Jurkat, Clone E6-1 (cell line): ENCODE measurements at places on chromosomes 11 and 22.
A peak's percentile ranks its signal among the peaks of the same experiment; 100 is the strongest.

DNA sequence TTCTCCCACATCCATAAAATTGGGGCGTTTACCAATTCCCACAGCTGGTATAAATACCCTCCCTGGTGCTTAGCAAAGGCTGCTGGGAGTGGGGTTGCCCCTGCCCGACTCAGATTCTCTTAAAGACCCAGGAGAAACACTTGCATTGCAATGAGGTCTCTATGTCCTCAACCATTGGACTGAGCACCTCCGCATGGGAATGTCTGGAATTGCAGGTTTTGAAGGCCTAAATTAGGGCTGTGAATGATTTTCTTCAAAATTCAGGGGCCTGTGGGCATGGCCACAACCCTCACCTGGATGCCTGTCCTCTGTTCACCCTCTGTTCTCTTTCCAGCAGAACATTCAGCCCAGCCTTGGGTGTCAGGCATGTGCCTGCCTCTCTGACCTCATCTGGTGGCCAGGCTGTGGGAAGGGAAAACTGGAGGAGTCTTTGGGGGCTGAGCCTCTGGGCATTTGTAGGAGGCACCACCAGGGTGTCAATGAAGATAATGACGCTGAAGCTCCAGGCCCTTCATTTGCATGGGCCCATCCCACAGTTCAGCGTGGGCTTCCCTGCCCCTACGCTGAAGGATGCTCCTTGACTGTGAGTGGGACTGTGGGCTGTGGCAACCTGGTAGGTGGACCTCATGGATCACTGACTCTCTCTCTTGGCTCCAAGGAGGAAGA, 52.7 kb upstream of the MYEOV start:
- DNase-seq = no peak

- peak; percentile 16 for DNase-seq
These were observed 157.7 kb downstream of the C11orf91 start for GRCh38 chr11:33542921-33543320.

DNA sequence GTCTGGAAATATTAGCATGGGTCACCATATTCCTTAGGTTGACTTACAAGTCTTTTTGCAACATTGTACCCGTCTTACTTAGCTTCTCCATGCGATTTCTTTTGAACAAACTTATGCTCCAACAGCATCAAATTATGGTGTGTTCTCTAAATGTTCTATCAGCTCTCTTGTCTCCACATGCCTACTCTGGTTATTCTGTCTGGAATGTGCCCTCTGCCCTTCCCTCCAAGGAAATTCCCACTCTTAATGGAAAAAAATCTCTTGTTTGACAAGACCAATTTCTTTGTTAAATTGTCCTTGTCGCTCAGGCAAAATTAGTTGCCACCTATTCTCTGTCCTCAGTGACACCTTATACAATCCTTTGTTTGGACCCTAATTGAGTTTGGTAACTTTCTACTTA, 522.8 kb upstream of the LUZP2 start:
- DNase-seq = no peak

DNA sequence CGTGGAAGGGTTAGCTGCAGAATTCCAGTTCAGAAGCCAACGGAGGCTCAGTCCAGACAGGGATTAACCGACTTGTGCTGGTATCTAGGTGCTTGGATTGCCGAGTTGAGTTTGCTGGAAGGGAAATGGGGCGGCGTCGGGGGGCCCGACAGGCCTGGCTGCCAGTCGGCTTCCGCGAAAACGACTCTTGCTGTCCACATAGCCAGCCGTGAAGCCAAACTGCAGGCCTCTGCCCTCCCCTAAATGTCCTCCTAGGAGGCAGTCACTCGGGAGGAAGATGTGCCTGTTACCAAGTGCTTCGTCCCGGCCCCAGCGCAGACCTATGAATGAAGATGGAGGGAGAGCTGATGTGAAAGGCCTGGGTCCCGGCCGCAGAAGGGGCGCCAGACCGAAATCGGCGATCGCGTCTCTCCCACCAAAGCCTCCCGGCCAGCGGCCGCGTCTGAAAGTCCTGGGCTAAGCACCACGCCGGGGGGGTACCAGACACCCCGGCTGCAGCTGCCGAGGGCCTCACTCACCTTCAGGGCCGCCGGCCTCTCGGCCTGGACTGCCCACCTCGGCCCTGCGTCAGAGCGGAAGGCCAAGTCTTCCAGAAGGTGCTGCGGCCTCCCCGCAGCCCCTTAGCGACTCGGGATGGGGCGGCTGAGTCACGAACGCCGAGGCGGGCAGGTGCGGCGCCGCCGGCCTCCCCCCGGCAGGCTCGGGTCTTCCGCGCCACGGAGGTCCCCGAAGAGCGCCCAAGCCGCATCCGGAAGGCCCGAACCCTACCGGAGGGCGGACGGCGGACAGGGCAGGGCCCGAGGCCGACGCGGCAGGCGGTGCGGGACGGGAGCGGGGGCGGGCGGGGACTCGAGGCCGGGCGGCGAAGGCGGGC, 7.5 kb downstream of the DPAGT1 start:
- no peak for DNase-seq

DNA sequence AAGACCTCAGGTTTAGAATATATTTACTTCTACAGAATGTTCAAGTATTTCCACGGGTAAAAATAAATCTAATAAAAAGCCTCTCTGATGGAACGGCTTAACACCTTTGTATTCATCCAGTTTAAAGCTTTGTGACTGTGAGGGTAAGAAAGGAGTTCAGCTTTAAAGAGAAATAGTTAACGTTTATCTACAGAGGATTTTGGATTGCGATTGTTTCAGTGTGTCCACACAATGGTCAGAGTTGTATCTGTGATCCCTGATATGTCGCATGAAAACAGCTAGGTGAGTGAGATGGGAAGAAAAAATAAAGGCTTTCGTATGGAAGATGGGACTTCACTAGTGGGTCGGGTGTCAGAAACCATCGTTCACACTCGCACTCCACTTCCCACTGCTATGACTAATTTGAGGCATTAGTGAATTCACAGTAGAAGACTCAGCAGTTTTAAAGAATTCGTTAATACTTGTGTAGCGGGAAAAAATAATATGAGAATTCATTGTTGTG, 1.6 kb downstream of the APLP2 start:
- no peak for DNase-seq

DNA sequence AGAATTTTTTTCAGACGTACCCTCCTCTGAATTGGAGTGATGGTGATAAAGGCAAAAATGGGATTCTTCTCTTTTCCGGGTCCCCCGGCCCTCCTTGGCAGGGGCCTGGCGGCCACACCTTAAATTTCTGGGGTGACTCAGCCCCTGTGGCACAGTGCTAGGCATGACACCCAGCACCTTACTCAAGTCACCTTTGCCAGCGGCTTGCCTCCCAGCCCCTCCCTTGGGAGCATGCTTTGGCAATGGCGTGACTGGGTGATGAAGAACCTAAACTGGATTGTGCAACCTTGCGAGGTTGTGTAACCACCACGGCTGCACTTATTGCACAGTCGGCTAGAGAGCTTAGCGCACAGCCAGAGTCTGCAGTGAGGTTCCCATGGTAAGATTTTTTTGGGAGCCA, 16.2 kb upstream of the LDLRAD3 start:
- no peak for DNase-seq

GRCh38 chr11:100581318-100581717, 105.8 kb upstream of the ARHGAP42 start:
- DNase-seq = no peak
